ENCODE measurements at places on chromosomes 1 and 21.

DNA sequence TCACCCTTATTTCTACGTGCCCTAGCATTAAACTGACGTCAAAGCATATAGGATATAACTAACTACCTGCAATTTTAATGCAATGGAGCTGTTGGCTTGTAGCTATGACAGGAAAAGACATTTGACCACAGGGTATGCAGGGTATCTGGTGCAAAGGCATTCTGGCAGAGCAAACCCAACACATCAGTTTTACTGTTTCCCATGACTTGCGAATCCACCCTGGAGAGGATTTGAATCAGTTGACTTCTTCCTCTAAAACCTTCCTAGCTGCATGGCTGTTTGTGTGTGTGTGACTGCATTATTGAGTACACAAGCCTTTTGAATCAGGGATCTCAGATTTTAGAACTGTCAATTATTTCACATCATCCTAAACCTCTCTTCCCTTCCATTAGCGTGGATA, 41.7 kb upstream of the SYT14 start:
- no peak for DNase-seq

GRCh38 chr21:18356801-18357200, 46.8 kb downstream of the TMPRSS15 start:
- DNase-seq: no peak

GRCh38 chr1:184958554-184959353, 15.6 kb downstream of the NIBAN1 start:
- DNase-seq: no peak

GRCh38 chr1:65276197-65276939, 33.0 kb upstream of the DNAJC6 start:
- no peak for DNase-seq

DNA sequence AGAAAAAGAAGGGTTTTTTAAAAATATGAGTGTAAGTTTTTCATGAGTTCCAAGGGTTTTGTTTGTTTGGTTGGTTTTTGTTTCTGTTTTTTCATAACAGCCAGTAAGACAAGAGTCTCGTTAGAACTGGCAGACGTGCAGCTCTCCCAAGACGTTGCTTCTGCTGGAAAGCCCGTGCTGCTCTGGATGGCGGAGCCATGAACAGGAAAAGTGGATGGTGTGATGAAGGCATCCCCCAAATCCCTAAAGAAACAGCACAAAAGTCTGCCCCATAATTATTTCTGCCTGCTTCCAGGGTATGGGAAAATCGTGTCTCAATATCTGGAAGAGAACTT, 157.9 kb upstream of the BACE2 start:
- DNase-seq: no peak

GRCh38 chr1:107976836-107977235, 11.9 kb upstream of the VAV3 start:
- no peak for DNase-seq

DNA sequence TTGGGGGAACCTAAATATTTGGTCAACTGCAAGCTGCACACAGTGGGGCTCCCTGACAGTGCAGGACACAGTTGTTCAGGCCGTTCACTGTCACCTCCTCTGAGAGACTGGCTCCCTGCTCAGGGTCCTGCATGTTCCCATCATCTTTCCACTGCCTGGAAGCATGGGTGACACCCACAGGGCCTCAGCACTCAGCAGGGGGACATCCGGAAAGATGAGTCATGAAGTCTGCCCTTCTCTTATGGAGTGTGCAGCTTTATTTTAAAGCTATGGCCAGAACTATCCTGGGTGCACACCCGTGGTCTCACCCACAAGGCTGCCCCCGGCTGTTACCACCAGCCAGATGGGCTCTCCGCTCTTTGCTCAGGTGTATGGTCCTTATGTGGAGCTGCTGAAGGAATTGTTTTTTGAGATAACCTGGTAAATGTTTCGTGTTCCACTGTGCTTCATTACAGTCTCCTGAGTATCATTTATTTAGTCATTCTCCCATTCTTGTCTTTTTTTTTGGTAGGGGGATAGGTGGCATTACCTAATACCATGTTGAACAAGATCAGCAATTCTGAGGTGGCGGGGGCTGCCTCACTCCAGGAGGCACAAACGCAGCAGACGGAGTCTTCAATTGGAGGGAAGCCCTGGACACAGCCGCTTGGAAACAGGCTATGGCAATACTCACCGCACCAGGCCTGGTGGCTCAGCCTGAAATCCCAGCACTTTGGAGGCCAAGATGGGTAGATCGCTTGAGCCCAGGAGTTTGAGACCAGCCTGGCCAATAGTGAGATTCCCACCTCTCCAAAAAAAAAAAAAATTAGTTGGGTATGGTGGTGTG, 14.3 kb downstream of the TRIM11 start:
- DNase-seq: no peak

DNA sequence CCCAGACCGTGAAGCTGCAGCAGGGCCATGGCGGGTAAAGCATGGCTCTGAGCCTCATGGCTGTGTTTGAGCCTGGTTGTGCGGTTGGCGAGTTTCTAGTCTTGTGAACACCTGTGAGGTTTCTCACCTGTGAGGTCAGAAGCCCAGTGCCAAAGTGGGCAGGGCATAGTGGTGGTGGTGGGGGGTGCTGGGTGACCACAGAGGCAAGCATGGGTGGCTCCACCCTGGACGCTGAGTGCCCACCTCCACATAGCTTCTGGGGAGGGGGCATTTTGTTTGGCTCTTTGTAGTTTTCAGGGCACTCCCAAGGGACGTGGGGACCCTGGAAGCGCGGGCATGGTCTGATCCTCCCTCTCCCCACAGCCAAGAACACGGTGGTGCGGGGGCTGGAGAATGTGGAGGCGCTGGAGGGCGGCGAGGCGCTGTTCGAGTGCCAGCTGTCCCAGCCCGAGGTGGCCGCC, 91.1 kb downstream of the TRIM11 start:
- no peak for DNase-seq

DNA sequence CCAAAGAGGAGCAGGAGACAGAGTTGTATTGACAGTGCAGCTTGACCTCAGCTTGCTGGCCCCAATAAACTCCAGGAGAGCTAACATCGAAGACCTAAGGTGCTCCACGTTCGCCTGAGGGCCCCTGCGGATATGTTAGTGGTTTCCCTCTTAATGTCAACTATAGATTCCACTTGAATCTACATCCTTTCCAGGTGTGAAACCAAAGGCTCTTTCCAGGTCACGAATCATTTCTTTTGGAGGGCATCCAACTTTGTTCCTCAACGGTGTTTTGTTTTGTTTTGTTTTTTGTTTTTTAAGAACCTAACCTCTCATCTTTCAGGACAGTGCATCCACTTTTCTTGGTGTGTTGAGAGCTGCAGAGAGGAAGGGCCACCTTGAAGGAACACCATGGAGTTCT, 267.6 kb upstream of the SGIP1 start:
- DNase-seq: no peak

DNA sequence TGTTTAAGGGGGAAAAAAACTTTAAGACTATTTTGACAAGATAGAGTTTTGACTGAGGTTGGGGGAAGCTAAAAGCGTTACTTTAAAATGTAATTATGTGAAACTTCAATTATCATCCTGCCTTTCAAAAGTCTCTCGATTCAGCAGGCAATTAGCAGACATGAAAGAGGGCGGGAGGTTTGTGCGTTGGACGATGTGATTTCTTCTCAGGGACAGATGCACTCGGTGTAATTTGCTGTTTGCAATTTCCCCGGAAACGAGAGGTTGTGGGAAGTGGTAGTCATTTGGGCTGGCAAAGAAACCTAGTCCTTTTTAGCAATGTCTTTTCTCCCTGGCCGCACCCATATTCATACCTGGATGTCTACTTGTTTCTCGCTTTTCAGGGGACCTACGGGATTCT, 27.1 kb downstream of the KAZN start:
- DNase-seq: no peak

- DNase-seq: no peak
Measured at GRCh38 chr1:113850127-113850796, 21.2 kb downstream of the PTPN22 start.

DNA sequence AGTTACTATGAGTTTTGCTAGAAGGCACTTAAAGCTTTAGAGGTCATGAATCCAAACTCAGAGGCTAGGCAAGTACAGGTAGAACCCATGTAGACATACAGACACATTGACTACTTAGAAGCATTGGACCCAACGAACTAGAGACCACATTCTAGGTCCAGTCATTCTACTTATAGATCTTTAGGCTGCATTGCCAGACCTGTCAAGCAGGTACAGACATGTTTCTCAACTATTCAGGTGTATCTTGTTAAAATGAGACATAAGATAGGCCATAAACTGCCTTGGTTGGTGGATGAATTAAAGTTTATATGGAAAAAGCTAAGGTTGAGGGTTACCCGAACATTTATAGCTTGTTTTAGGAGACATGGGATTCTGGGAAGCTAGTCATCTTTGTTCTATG, 6.5 kb downstream of the ZP4 start:
- no peak for DNase-seq

GRCh38 chr1:6071219-6071618, 25.5 kb downstream of the KCNAB2 start:
- no peak for DNase-seq
